ENCODE measurements at places on chromosomes 11 and 22.

DNA sequence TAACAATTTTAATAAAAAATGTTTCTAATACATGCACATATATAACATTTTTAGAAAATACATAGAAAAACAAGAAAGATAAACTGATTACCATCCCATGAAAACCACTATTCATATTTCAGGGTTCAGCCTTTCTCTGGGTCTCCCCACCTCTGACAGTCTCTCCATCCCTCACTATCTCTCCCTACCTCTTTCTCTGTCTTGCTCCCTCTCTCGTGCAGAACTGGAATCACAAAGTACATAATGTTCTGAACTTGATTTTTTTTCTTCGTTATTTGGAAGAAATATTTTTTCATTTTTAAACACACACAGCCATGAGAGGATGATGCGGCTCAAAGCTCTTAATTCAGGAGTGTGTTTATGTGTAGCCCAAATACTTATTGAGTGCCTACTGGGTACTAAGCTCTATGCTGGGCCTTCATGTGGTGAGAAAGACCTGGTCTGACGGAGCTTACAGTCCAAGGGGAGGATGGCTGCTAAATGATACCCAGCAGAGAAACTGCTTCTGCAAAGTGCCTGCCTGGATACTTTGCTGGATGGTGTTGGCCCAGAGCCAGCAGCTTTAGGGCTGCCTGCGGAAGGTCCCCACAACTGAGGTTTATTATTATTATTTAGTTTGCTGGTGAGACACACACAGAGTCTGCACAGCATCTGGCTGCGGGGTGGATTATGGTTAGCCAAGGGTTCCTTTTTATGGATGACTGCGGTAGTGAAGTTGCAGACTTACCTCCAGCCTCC, 42.6 kb downstream of the SC5D start:
- no peak for DNase-seq

DNA sequence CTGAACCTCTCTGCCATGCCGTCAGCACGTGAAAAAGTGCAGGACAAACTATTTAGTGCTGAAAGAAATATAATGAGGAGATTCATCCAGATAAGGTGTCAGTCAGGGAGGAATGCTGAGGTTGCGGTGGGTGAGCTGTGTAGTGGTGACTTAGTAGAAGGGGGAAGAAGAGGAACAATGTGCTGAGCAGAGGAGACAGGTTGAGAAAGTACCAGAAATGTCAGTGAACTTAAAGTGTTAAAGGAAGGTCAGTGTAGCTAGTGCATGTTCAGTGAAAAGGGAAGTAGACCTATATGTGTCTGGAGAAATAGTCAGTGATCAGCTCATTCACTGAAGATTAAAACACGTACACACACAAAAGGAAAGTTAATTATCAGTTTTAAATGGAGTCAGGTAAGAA, 237.6 kb upstream of the CCDC179 start:
- no peak for DNase-seq

DNA sequence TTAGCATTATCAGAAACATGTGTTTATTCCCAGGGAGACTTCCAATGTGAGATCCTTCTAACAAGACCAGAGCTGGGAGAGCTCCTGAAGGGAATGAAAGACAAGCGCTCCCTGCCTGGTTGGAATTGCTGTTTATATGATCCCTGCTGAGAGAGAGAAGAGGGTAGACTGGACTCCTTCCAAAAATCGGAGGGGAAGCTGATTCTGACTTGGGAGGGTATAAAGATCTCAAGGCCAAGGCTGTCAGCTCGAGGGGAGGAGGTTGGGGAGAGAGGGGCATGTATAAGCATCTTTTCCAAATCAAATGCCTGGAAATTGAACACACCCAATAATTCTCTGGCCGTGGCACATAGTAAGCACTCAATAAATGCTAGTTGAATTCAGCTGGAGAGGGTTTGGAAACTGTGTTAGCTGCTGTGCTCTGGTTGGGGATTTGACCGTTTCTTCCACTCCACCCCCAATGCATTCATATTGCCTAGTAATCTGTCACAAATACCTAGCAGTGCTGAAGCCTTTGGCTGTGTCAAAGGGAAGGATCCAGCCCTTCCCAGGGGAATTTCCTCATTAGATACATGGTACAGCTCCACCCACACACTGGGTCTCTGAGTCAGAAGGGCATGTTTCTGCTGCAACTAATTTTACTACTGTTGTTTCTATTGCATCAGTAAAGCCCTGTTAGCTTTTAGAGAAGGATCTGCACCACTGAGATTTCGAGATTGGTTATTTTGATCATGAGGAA, 61.5 kb downstream of the CACNG2 start:
- no peak for DNase-seq

DNA sequence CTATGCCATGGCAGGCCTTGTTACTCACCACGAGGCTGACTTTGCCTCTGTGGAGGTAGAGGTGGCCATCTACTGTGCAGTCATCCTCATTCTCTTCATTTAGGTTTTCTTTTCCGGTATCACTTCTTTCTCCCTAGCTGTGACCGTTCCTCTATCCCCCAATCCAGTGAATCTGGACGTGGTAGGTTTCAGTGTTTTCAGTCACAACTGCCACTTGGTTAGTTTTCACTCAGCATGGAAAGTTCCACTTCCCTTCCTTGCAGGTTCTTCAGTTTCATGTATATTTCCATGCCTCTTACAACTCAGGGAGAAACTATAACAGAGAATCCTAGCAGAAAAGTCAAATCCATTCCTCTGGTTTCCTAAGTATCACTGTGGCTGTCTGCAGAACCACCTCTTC, 1.9 kb downstream of the HPS4 start:
- DNase-seq: no peak

DNA sequence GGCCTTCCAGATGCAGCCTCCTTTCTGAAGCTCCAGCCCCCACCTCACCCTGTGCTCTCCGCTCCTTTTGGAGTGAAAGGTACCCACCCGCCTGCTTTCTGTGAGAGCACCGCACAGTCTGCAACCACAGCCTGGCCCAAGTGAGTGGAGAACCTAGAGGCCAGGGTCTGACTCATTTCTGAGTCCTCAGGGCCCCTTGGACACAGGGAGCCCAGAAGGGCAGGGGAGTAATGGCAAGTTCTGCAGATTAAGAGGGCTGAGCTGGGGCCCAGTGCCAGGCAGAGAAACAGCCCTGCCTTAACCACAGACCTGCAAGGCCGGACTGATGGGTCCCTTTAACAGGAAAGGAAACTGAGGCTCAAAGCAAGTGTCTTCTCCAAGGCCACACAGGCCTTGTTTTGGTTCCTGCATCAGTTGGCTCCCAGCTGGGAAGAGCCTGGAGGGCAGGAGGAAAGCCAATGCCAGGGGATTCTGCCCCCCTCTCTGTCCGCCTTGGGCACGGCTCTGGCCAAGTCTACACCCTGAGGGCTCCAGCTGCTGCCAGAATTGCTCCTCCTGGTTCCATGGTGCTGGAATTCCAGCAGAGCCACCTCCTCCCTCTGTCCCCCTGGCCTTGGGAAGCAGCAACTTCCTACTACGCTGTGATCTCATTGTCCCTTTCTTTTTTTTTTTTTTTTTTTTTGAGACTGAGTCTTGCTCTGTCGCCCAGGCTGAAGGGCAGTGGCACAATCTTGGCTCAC, 55.1 kb downstream of the CYTH4 start:
- DNase-seq: no peak

DNA sequence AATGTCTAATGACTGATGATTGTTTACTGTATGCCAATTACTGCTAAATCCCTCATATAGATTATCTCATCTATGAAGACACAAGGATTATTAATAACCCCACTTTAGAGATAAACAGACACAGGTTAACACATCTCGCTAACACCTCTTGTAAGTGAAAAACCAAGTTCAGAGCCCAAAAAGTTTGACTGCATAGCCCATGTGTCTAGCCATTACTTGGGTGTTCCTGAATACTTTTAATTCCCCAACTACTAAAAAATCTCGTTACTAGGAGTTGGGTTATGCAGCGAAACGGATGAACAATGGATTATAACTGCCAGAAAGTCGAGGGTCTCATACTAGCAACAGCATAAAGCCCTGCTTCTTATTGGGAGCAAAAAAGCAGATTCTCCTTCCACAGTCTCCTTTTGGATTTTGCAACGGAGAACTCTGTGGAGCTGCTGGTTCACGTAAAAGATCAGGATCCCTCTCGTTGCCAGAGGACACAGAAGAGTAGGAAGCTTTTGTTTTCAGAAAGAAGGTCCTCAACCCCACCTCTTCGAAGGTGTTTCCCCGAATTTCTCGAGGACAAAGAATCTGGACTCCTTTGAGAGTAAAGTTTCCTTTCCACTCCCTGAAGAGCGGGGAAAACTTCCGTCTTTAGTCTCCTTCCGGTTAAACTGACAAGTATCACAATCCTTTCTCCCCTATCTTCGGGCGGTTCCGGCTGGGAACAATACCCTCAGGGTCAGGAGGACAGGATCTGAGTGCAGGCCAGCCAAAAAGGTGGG, 979 bp downstream of the ZBED5 start:
- DNase-seq: peak; percentile 1

DNA sequence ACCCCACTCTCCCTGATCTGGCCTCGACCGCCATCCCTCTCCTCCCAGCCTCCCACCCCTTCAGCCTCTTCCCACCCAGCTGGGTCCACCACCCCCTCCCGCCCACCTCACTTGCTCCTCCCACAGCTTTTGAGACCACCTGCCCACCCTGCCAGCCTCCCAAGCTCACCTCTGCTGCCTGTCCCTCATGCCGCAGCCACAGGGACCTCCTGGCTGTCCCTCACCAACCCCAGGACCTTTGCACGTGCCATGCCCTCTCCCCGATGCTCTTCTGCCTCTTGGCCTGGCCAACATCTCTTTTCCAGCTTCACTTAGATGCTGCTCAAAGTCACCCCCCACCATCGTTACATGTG, 6.5 kb downstream of the PNPLA5 start:
- no peak for DNase-seq

DNA sequence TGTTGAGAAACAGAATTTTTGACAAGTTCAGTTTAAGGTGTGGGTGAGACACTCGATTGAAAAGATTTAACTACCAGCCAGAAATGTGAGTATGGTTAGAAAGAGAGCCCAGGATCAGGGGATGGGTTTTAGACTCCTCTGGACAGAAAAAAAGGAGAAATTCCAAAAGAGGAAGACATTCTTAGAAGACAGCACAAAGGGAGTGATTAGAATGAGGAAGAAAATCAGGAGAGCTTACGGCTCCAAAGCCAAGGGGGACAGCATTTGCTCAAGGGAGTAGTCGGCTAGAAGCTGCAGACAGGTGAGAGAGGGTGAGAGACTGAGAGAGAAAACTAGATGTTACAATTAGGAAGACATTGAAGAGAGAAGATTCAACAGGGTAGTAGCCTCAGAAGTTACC, 166.1 kb downstream of the ADAMTS15 start:
- no peak for DNase-seq

GRCh38 chr22:49947296-49947622, 13.3 kb upstream of the PIM3 start:
- DNase-seq: no peak

GRCh38 chr11:38160433-38160832, 1562.4 kb upstream of the RAG2 start:
- DNase-seq: no peak

- DNase-seq: no peak
Measured at GRCh38 chr22:35148381-35148780, 82.4 kb downstream of the ISX start.

GRCh38 chr11:96627376-96627775, 237.6 kb downstream of the JRKL start:
- DNase-seq: no peak

DNA sequence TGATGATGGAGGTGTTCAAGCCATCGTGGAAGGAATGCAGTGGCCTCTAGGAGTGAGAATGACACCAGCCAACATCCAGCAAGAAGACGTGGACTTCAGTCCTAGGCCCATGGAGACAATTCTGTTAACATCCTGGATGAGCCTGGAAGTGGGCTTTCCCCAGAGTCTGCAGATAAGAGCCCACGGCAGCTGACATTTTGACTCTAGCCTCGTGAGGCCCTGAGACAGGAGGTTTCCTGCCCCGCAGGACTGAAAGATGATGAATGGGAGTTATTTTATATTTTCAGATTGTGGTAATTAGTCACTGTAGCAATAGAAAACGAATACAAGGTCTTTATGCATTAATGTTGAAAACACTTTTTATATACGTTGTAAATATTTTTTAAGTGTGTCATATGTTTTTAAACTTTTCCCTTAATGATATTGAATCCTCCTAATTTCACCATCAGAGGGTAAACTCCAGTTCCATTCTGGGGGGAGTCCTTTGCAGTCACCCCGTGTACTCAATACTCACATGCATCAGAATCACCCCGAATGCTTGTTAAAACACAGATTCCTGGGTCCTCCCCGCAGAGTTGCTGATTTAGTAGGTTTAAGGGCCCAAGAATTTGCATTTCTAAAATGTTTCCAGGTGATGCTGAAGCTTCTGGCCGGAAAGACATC, 570 bp upstream of the TPCN2 start:
- no peak for DNase-seq

GRCh38 chr11:83601201-83601913, 315.2 kb upstream of the CCDC90B start:
- no peak for DNase-seq

- DNase-seq: no peak
Measured at GRCh38 chr22:27676545-27677213, 124.9 kb downstream of the MN1 start.

DNA sequence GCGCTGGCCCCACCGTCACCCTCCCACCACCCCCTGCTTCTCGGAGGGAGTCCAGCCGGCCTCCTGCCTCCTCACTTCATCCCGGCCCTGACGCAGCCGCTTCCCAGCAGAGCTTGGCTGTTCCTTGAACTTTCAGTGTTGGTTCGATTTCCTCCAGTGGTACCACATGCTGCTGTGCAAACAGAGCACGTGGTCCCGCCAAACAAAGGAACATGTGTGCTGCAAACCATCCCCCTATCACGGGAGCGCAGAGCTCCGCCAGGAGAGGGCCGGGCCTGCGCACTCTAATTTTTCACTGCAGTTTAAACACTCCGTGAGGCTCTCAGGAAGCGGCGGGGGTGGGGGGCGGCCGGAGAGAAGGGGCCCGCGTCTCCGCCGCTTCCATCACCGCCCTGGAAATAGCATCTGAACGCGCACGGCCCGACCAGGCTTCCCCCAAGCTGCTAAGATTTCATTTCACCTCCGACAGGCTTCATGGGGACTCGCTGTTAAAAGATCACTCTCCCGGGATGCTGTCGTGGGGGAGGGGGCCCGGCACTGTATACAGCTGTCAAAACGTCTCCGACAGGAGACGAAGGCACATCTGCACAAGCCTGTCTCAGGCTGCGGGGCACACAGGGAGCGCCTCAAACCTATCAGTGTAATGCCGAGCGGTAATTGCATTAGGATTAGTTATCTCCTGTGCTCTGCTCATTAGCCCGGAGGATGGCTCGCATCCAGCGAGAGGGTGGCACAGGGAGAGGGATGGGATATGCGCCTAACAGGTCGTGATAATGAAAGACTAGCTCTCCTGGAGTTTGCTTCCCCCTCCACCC, 269.9 kb upstream of the SORL1-AS1 start:
- DNase-seq: no peak

GRCh38 chr11:1123970-1124369, 33.8 kb upstream of the MUC5AC start:
- no peak for DNase-seq

DNA sequence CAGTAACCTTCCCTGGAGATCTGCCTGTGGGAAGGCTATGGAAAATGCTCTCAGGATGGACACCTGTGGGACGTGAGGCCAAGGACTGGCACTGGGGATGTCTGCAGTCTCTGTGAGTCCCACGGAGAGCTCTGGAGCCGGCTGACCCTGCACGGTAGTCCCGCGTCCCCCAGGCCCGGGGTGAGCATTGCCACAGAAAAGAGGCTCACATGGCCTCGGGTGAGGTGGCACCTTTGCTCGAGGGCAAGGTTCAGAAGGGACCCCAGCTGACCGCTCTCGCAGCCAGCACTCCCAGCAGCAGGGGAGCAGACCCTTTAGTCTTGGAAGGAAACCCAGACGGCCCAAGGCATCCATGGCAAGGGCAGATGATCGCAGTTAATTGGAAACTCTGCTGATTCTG, 9.0 kb downstream of the RTL6 start:
- no peak for DNase-seq
